ENCODE measurements at places on chromosomes 2 and 18.

DNA sequence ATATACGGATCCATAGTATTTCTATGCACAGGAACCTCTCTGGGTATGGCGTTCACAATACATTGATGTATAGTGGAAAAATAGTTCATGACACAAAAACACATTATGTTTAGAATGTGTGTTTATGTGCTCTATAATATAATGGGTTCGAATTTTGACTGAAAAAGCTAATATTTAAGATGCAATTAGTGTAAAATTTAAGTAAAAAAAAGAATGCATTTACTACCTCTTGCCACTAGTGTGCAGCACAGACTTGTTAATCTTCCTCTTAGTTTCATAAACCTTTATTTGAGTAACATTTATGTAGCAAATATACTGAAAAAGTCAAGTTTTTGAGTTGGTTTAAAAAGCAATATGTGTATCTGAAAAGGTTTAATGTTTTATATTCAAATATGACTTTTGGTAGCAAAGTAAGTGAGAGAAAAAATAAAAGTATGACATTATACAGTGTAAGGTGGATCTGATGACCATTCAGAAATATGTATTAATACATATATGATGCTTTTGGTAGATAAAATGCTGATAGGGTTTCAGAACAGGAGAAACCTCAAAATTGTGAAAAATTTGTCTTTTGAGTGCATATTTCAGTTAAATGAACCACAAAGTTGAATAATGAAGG, 49.4 kb downstream of the CCDC102B start:
- no peak for DNase-seq

DNA sequence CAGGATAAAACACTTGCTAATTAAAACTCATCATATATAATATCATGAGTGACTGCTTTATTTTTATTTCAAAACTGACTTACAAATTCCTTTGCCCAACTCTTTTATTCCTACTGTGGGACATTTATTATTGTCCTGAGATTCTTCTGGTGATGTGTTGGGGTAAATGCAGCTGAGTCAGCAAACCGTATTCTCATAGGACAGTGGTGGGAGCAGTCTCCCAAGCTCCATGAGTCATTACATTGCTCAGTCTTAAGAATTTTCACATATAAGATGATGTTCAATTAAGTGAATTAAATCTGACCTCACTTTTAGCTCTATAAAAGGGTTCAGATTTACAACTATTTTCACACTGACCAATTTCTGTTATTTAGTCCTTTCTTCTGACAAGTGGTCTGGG, 1530.7 kb downstream of the LRP1B start:
- DNase-seq = no peak

- DNase-seq = no peak
Observed at GRCh38 chr2:102245266-102246151, 58.7 kb downstream of the IL1RL2 start.

DNA sequence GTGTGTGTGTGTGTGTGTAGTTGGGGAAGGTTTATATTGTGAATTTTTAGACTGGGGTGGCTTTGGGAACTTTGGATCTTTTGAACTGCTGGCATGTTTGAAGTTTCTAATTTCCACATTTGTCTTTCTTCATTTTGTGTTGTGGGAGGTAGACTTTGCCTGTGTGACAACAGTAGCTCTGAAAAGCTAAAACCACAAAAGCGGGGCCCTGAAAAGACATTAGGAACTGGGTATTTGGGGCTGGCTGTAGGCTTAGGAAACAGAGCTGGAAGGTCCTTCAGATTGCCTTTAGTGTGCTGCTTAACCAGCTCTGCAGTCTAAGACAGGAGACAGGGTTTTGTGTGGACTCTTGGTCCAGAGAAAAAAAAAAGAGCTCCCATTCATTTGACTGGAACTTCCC, 27.2 kb upstream of the DOCK10 start:
- DNase-seq = no peak

GRCh38 chr18:62131301-62131909, 55.5 kb downstream of the PIGN start:
- peak; percentile 66 for DNase-seq

GRCh38 chr2:55862673-55863390, 60.8 kb downstream of the EFEMP1 start:
- no peak for DNase-seq

DNA sequence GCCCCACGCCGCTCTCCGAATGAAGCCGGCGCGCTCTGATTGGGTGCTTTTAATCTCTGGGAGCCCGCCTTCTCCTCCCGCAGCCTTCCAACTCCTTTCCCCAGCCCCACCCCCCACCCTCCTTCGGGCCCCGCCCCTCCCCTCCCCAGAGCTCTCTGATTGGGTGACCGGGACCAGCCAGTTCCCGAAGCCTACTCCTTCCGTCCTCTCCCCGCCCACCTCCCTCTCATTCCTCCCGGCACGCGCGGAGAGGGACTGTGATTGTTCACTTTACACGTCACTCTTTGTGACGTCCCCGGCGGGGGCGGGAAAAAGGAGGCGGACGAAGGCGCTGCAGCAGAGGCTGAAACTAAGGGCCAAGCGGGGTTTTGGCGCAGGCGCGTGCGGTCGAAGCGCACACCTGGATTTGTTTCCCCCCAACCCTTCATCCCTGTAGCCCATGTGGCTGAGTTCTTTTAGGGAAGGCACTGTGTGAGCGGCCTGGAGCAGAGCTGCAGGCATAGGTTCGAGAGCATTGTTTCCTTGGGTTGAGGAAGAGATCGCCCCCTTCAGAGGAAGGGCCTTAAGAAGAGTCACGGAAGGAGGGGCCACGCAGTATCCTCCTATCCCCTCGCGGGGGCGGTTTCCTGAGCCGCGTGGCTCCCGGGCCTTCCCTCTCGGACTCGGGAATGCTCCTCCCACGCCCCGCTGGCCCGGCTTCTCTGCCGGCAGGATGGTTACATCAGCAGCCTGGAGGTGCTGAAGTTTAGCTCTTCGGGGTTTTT, at the start of gene MEX3C:
TSS of gene MEX3C (minus strand) at position 21 of the 764 bp plus-strand sequence. CDS start 361 bp downstream, outside the sequence.
- peak; percentile 99 for DNase-seq

- DNase-seq = no peak
Observed at GRCh38 chr2:88829607-88830463, 138.4 kb downstream of the RPIA start.

DNA sequence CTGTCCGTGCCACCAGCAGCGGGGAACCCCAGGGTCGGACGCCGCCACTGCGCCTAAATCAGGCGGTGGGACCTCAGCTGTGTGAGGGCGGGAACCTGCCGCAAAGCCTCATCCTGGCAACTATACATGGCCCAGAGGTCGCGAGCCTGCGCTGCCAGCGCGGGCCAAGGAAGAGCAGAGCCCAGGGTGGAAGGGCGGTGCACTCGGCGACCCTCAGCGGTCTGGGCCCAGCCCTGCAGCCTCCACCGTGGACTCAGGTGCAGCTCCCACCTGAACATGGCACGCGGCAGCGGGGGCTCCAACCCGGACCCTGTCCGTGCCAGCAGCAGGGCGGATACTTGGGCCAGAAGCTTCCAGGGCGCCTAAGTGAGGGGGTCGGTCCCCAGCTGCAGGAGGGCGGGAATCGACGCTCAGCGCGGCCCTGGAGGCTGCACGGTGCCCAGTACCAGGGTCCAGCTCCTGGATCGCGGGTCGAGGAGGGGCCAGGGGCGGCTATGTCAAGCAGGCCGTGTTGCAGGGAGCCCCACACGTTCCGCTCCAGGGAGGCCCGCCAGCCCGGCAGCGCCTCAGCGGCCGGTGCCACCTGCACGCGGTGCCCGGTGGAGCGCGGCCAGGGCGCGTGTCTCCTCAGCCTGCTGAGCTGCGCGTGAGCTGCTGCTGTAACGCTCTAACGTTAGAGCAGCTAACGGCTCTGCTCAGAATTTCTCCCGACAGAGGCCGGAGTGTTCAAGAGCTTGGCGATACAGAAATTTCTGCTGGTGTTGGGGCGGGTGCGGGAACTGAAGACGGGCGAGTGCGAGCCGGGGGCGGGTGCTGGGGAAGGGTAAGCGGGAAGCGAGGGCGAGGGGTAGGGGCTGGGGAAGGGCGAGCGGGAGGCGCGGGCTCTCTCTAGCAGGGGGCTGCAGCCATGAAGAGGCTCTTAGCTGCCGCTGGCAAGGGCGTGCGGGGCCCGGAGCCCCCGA, at the start of gene ANKRD30B:
TSS of gene ANKRD30B (plus strand) at position 660 of the 962 bp plus-strand sequence. CDS start at position 908, 248 bp downstream.
- no peak for DNase-seq

GRCh38 chr2:189583227-189584198, 2.9 kb upstream of the SLC40A1 start:
- DNase-seq = peak; percentile 51

DNA sequence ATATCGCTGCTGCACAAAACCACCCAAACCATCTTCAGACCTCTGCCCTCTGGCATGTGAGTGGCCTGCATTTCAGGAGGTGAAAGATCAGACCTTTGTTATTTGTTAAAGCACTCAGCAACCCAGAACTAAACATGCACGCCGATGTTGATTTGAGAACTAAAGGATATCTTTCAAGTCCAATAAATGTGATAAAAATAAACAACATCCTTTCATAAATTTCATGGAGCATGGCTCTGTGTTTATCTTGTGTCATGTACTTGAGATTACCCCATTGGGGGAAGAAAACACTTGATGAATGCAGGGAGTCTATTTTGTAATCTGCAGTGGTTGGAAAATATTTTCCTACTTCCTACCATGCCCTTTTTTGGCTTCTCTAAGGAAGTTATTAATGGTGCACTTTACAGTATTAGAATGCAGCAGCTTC, 70.8 kb upstream of the GATA6 start:
- no peak for DNase-seq
